Muscle of back (tissue), 13 donors: ENCODE measurements at places on chromosomes 7 and 10. TPM values are rescaled to one million over a fixed set of nuclear protein-coding genes. Genes with fewer than 3 reads are reported as not detected.

GRCh38 chr7:150923802-150924201 lies 54.3 kb downstream of the KCNH2 start:
- DNase-seq = no peak

- no peak for DNase-seq
These were observed 38.4 kb upstream of the OIT3 start for GRCh38 chr10:72855129-72855528.

GRCh38 chr7:150397346-150398107 lies 18.4 kb downstream of the ZNF775 start:
- DNase-seq = no peak

DNA sequence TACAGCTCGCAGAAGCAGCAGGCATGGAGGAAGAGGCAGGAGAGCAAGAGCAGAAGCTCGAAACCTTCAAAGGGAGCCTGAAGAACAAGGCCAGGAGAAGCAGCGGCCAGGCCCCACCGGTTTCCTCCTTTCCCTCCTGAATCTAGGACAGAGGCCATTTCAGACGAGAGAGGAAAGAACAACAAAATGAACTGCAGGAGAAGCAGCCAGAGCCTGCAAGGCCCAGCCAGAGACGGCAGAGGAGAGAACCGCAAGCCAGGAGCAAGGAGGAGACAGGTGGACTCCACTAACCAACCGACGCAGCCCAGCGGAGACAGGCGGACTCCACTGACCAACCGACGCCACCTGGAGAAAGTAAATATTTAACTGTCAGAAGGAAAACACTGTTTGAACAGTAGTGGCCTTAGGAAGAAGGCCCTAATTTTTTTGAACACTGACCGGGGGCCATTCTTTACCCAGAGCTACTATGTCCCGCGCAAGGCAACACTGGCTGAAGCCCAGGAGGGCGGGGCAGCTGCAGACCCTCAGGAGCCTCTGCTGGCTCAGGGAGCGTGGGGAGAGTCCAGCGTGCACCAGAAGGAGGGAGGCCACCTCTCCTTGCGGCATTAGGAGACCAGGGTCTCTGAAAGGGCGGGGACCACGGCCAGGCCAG lies 559.2 kb downstream of the PTPRN2 start:
- no peak for DNase-seq

GRCh38 chr7:120915314-120916105 lies 35.1 kb upstream of the ING3 start:
- DNase-seq = no peak

The C10orf120 gene
- not detected for polyA plus RNA-seq

The C10orf105 gene
- 0.16 TPM for polyA plus RNA-seq

- DNase-seq = no peak
These were observed 231.8 kb upstream of the DKK1 start for GRCh38 chr10:52082307-52082706.

DNA sequence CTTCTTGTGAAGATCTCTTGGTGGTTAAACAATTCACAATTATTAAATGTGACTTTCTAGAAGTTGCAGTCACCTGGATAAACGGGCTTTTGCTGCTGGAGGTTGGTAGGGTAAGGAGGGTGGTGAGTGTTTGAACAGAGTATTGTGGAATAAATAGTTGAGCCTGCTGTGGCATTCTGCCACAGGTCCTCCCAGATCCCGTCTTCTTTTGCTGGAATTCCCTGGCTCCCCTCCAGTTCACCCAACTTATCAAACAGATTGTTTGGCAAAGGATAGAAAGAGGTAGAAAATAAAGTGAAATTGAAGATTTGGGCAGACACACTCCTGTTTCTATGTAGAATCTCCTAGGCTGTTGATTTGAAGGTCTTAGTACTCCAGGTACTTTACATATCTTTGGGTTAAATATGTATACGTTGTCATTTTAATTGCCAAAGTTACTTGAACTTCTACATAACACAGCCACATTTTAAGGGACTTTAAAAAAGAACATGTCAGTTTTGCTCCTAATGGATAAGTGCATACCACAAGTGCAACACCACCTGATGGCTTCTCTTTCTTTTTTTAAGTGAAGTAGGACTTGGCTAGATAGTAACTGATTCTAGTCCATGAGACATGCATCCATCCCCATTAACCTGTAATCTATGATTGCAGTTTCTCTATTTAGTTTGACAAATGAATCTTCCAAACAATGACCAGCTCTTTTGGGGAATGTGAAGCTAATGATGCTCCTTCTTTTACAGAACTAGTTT lies 83.0 kb downstream of the ARL4A start:
- DNase-seq = no peak

DNA sequence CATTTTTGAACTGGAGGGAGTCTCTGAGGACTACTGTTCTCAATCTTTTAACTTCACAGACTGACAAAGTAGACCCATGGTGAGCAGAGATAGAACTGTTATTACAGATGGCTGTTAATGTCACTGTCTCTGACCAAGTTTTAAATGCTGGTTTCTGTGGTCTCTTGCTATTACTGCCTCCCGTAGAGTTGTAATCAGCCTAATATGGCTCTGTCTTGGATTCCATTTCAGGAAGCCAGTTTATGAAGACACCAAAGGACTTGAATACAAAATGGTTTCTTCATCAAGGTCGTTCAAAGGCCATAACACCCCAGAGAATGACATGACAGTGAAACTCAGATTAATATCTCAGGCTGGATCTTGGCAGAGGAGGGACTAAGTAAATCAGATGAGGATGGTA lies 3.9 kb downstream of the SFRP4 start:
- DNase-seq = no peak

The LIPN gene
- polyA plus RNA-seq = 1.8 TPM

- DNase-seq = no peak
These were observed 49.3 kb downstream of the CALML3 start for GRCh38 chr10:5573968-5574641.

The FHIP2A gene
- polyA plus RNA-seq = 21.2 TPM

- DNase-seq = no peak
These were observed 119.4 kb downstream of the GNAT3 start for GRCh38 chr7:80392229-80393169.

The ANKRD2 gene
- 30.5 TPM for polyA plus RNA-seq

The SPAM1 gene
- not detected for polyA plus RNA-seq

The OR13A1 gene
- polyA plus RNA-seq = not detected

DNA sequence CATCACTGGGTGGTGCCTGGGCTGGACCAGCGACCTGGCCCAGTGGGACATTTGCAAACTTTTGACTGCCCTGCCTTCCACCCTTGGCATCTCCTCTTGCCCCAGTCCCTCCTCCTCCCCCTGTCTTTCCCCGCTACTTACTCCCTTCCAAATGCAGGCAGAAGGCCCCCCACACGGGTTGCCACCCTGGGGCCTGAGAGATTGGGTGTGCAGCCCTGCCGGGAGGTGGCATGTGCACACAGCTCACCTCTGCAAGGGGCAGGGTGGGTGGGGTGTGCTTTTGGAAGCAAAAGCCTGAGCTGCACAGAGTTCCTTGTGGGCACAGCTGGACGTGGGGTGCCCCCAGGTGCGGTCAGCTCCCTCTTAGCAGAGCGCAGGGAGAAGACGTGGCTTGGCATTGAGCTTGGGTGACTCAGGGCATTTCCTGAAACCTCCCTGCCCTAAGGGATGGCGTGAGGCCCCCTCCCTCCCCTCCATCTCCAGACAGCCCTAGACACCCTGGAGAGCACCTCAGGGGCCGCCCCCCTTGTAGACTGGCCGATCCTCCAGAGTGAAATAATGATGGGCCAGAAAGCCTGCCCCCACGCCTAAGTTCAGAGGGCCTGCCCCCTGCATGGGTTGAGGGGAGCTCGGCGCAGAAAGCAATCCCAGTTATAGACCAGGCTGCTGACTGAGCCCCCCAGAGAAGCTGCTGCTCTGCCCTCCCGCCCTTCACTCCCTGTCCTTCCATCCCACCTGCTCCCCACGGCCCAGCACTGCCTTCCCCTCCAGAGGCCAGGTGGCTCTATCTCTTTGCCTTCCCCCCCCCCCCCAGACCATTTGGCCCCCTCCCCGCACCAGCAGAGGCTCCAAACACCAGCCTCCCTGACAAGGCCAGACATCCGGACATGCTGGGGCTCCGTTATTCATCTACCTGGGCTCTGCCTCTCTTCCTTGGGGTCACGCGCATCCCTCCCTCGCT lies 2.3 kb upstream of the SHH start:
- no peak for DNase-seq

DNA sequence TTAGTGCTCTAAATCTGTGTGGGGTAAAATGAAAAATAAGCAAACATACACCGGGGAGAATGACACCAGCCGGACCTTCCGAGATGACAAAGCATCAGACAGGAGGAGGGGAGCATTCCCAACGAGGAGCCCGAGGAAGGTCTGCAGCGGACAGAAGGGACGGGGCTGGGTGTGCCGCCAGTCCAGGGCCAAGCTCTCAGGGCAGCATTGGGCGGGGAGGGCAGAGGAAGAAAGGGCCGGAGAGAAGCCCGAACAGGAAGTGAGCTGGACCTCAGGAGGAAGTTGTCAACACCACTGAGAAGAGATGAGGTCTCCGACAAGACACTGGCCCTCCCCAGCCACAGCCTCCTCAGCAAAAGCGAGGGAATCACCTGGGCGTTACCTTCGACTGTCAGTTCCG lies 182.6 kb upstream of the RNF32 start:
- no peak for DNase-seq

The ZNF138 gene
- 12.3 TPM for polyA plus RNA-seq

- peak; percentile 76 for DNase-seq
These were observed 105.5 kb downstream of the SEPTIN7 start for GRCh38 chr7:35906191-35906908.

The FFAR4 gene
- polyA plus RNA-seq = not detected

The TAF3 gene
- 7.3 TPM for polyA plus RNA-seq

The PKD1L1 gene
- polyA plus RNA-seq = 1.0 TPM

DNA sequence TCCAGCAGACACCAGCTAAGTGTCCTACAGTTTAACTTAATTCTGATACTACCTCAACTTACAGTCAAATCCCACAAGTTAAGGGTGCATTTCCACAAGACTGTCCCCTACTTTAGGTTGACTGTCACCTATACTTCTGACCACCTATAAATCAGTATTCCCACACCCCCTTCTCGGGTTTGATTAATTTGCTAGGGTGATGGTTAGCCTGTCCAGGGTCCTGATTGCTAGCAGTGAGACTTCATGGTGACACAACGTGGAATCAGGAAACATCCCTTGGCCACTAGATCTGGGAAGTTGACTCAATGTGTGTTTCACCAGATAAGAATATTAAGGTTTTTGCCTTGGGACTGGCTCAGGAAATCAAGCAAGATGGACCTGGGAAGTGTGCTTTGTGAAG lies 88.4 kb downstream of the OR13A1 start:
- DNase-seq = no peak

The RNF133 gene
- polyA plus RNA-seq = not detected

The CPN1 gene
- not detected for polyA plus RNA-seq

GRCh38 chr7:48512892-48513291 lies 341.6 kb downstream of the ABCA13 start:
- DNase-seq = no peak

DNA sequence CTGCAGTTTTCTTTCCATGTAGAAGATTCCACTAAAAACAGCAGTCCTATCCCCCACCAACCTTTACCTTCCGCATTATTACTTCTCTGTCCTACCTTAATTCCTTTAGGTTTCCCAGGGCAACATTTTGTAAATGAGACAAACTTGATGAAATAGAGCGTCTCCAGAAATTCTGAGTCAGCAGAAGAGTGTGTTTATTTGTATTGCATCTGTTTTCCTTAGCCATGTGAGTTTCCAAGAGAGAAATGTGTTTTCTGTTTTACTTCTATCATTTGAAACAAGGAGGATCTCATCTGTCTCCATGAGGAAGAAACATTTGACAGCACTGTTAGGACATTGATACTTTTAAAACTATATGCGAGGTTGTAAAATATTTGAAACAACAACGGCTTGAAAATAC lies 244.2 kb upstream of the PLXDC2 start:
- peak; percentile 64 for DNase-seq

DNA sequence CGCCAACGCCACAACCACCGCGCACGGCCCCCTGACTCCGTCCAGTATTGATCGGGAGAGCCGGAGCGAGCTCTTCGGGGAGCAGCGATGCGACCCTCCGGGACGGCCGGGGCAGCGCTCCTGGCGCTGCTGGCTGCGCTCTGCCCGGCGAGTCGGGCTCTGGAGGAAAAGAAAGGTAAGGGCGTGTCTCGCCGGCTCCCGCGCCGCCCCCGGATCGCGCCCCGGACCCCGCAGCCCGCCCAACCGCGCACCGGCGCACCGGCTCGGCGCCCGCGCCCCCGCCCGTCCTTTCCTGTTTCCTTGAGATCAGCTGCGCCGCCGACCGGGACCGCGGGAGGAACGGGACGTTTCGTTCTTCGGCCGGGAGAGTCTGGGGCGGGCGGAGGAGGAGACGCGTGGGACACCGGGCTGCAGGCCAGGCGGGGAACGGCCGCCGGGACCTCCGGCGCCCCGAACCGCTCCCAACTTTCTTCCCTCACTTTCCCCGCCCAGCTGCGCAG lies 424 bp downstream of the EGFR start:
- DNase-seq = no peak

DNA sequence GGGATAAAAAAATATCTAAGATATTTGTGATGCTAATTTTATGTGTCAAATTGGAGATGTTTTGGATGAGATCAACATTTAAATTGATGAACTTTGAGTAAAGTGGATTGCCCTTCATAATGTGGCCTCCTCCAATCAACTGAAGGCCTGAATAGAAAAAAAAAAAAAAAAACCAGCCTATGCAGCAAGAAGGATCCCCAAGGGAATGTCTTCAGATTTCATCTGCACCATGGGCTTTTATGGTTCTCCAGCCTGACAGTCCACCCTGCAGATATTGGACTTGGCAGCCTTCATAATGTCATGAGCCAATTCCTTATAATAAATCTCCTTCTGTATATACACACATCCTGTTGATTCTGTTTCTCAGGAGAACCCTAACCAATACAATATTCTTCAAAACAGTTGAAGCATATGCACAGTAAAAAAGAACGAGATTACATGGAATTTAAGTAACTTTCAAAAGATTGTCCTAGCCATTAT lies 316.9 kb upstream of the PLXDC2 start:
- peak; percentile 61 for DNase-seq

DNA sequence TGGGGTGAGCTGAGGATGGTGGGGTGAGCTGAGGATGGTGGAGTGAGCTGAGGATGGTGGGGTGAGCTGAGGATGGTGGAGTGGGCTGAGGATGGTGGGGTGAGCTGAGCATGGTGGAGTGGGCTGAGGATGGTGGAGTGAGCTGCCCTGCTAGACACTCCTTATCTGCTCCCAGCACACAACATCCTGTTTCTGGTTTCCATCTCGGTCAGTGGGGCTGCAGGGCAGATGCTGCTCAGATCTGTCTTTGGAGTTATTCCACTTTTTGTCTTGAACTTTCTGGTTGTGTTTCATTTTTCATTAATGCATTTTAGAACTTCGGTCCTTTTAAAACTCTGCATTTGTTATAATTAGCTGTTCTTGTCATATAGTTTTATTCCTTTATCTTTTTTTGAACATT lies 67.9 kb upstream of the ANTXRL start:
- no peak for DNase-seq
